ENCODE measurements at places on chromosomes 7 and 10. TPM values are rescaled to one million over a fixed set of nuclear protein-coding genes. Genes with fewer than 3 reads are reported as not detected.

The SEC61G gene
- 376 TPM for total RNA-seq

The C7orf33 gene
- not detected for total RNA-seq

The RBP3 gene
- not detected for total RNA-seq

The PILRA gene
- total RNA-seq, result 5.0 TPM

The RAMP3 gene
- 76.5 TPM for total RNA-seq

The ADK gene
- total RNA-seq, result 14.4 TPM

The PDK4 gene
- total RNA-seq, result 316 TPM

The JCAD gene
- total RNA-seq, result 46.3 TPM

The UCN3 gene
- total RNA-seq, result not detected

GRCh38 chr10:119940487-119940886 lies 48.0 kb downstream of the SEC23IP start:
- DNase-seq, result no peak

DNA sequence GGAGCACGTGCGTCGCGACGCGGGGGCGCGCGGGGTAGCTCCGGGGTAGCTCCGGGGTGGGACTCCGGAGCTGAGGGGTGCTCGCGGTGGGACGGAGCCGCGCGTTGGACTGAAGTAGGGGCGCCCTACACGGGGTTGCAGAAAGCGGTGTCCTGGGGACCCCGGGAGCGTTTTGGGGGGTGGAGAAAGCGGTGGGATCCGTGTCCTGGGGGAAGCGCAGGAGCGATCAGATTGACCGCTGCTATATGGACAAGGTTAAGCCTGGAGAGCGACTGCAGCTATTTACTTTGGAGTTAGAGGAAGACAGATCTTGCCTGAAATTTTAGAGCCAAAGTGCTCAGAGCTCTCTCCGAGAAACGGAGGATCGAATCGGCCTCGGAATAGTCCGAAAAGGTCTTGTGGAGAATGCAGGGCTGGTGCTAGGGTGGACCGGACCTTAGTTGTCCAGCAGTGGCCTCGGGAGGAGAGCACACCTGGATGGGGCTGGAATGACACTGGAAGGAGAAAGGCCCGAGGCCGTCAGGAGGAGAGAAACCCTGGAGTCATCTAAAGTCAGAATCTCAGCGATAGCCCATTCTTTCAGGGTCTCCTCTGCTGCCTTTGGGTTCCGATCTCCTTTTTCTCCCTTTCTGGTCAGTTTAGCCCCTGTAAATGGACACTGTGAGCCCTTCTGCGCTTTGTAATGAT lies 564 bp downstream of the PDSS1 start:
- DNase-seq, result no peak

DNA sequence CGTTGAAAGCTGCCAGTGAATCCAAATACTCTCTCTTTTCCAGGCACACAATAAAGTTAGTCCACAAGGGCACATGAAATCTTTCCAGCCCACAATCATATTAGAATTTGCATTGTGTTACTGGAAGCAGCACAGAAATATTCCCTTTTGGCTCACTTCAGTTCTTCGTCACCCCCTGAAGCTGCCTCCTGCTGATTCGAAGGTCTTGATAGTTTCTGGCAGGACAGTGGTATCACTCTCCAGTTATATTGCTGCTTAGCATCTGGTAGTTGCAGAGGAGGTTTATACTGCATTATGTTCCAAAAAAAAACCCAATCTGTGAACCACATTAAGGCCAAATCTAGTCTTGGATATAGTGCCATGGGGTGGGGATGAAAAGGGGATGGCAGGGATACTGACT lies 253.2 kb downstream of the BICC1 start:
- no peak for DNase-seq

DNA sequence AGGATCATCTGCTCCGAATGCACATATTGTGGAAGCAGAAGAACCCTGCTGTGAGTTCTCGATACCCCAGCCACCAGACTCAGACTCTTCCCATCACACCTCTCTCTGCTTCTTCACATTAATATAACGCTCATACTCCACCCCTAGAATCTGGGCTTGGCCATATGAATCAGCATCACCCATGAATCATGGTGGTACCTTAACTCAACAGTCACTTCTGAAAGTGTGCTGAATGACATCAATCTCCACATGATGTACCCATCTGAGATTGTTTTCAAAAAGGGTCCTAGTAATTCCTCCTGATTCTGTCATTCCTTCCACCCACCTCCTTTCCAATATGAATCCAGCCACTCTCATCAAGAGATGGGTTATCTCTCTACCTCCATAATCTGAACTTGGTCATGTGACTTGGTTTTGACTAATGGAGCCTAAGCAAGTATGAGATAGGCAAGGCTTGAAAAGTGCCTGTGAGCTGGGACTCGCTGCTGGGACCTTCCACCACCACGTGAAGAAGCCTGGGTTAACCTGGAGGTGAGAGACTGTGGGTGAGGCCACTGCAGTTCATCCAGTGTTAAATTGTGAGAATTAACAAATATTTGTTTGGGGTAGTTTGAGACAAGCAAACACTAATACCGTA lies 15.4 kb downstream of the YWHAG start:
- DNase-seq, result no peak

GRCh38 chr7:1004018-1004852 lies 21.3 kb downstream of the CYP2W1 start:
- no peak for DNase-seq

DNA sequence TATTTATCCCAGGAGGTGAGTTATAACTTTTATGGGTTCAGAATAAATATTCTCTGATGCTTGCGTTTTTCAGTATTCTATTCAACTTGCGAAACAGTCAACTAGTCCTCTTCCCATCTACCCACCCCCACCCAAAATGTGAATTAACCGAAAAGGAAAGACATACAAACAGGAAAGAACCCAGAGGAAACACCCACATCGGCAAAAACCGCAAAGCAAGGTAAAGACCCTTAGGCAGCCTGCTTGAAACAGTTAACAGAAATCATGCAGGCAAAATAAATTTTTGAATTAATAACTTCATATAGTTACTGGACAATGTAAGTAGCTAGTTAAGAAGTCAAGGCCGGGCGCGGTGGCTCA lies 5.4 kb downstream of the ZC3HAV1 start:
- no peak for DNase-seq

DNA sequence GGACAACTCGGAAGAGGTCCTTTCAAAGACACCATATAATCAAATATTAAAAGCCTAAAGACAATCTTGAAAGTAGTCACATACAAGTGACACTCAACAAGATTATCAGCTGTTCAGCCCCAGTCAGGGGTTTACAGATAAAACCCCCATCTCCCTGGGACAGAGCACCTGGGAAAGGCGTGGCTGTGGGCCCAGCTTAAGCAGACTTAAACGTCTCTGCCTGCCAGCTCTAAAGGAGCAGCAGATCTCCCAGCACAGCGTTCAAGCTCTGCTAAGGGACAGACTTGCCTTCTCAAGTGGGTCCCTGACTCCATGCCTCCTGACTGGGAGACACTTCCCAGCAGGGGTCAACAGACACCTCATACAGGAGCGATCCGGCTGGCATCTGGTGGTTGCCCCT lies 18.0 kb downstream of the CDCA7L start:
- no peak for DNase-seq

- DNase-seq, result no peak
These were observed 113.4 kb downstream of the PTPN20 start for GRCh38 chr10:47024399-47025252.

DNA sequence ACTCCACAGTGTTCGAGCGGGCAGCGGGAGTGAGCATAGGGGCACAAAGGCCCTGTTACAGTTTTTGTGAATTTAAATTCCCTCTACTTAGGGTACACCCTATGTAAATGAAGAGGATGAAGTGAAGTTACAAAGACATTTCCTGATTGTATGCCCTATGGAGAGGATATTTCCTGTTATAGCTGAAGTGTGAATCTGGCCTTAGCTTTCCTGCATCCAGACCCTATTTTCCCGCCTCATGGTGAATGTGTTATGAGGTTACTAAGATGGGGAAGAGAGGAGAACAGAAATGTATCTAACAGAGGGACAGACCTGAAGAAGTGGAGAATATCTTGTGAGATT lies 37.8 kb upstream of the COMMD3 start:
- DNase-seq, result no peak

GRCh38 chr7:2820508-2820934 lies 23.6 kb downstream of the GNA12 start:
- DNase-seq, result peak; percentile 68

GRCh38 chr10:30510184-30510931 lies 76.4 kb downstream of the MAP3K8 start:
- DNase-seq, result peak; percentile 57

DNA sequence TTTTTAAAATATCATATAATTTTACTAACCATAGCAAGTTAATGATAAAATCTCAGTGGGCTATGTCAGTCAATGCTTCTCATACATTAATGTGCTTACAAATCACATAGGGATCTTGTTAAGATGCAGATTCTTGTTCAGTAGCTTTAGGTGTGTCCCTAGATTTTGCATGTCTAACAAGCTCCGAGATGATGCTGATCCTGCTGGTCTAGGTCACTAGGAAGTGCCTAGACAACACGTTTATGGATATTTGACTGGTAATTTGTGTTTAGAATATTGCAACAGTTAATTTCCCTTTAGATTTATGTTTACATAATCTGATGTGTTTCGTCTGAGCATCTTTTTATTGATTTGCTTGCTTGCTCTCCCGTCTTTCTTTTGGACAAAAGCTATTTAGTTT lies 12.7 kb downstream of the AHR start:
- DNase-seq, result no peak

DNA sequence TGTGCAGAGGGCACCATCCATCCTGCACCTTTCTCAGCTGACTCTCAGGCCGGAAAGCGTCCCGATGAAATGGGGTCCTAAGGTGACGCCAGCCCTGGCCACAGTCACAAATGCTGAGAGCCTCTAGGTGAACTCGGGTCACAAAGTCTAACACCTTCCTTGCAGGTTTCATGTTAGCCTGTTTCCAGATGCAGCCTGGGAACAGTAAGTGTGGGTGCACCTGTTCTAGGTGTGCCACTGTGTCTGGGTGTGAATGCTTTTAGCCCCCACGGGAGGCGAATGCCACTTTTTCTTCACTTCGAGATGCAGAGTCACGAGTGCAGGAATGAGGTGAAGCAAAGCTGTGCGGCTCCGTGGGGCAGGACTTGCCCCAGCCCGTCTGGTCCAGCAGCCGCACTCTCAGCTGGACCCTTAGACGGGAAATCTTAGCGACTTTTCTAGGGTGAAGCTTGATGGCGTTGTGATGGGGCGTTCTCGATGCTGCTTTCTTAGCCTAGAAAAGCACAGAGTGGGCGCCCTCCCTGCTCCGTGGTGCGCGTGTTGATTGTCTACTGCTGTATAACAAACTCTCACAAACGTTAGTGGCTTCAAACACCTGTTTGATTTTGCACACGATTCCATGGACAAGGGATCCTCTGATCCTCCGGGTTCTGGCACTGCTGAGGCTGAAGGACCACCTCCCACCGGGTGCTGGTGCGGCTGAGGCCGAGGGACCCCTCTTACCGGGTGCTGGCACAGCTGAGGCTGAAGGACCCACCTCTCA lies 13.6 kb upstream of the VIPR2 start:
- DNase-seq, result no peak

DNA sequence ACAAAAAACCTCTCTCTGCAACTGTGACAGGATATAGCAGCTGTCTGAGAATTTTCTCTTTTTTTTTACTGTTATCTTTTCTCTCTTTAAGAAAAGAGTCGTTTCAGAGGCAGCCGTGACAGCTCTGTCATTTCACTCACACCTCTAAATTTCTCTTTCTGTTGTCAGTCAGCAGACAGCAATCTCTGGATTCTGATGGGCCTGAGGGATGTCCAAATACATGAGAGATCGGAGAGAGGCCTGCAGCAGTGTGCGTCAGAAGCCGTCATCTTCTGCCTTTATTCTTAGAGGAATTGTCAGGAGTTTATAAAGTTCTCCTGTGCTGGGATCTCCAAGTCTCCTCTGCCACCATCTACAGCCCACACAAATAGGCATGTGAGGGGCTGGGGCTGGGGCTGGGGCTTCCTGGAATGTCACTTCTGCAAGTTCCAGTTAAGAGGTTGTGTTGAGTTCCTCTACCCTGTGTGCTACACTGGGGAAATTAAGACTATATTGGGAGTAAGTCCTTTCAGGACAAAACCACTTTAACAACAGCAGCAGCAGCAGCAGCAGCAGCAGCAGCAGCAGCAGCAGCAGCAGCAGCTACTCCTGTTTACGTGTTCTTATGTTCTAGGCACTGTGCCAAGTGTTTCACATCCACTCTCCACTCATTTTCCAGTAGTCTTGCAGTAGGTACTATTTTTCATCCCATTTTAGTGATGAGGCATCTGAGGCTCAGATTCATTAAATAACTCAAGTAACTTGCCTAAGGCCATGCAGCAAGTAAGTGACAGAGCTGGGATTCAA lies 541.3 kb downstream of the LRMDA start:
- DNase-seq, result no peak

DNA sequence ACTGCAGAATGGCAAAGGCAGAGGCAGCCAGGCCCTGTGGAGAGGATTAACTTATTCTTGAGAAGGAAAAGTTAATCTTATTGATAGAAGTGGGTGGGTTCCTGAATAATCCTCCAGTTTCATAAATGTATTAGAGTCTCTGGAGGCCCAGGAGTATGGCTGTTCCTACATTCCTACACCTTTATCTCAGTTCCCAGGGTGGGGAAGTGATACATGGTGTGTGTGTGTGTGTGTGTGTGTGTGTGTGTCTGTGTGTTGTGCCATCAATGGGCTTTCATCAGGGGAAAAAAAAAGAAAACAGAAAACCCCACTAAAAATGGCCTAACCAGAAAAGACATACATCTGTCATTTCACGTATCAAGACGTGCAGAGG lies 22.0 kb upstream of the GSDME start:
- DNase-seq, result no peak

GRCh38 chr7:100003711-100004661 lies 11.4 kb upstream of the ZKSCAN1 start:
- no peak for DNase-seq

DNA sequence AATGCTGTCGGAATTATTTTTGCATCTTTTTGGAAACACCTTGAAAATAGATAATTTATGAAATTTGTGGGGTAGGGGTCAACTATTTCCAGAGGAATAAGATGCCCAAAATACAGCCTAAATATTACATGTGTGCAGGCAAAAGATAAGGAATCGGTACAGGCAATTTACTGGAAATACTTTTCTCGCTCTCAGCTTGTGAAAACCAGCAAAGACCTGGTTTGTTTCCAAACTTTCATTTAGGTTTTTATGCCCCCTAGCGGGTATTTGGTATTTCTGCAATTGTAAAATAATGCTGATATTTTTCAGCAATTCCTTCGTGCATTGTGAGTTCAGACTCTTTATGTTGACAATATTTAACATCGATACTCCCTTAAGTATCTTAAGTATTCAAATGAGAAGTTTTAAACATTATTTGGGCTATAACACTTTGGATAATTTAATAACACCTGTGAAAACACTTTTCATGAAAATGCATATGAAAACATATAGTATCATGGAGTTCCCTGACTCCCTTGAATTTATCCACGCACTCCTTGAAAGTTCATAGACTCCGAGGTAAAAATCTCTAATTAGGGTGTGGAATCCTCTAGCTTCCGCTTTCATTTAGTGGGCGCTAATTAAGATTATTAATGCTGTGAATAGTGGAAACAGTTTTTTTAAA lies 132.4 kb downstream of the TSPAN12 start:
- no peak for DNase-seq
